Glomerular endothelial cell (primary cell): ENCODE measurements at places on chromosomes 5 and 9. TPM values are rescaled to one million over a fixed set of nuclear protein-coding genes. Genes with fewer than 3 reads are reported as not detected.

GRCh38 chr9:111001526-111001925 lies 36.7 kb downstream of the LPAR1 start:
- DNase-seq, result no peak

DNA sequence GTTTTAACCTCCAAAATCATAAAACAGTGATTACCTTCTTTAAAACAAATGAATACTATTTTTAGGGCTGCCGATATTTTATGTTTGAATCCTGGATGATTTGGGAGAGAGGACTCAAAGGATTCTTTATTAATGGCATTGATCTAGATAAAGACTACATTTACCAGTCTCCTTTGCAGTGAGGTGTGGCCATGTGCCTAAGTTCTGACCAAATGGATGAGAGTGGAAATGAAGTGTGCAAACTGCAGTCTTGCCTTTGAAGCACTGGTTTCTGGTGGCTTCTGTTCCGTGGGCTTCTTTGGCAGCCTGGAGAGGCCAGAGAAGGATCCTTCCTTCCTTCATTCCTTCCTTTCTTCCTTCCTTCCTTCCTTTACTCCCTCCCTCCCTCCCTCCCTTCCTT lies 24.3 kb upstream of the GDA start:
- no peak for DNase-seq

DNA sequence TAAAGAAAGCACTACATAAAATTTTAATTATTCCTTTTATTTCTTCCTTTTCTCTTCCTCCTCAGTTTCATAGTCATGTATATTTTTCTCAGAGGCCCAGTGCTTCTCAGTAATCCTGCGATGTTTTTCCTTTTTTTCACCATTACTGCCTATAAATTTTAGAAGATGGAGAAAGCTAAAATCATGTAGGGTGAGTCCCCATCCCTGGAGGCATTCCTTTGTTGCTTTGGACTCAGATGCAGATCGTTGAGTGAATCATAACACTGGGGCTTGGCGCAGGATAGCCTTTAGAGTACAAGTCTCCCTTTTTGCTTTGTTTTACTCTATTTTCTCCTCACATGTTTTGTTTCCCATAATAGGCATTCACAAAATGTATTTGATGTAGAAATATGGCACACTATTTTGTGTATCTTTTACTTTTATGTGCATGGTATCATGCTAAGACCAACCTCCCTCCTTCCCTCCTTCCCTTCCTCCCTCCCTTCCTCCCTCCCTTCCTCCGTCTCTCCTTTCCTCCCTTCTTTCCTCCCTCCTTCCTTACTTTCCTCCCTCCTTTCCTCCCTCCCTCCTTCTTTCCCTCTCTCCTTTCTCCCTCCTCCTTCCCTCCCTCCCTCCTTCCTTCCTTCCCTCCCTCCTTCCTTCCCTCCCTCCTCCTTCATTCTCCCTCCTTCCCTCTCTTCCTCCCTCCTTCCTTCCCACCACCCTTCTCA lies 72.4 kb downstream of the NUDT12 start:
- DNase-seq, result no peak

GRCh38 chr5:59923465-59923864 lies 29.9 kb upstream of the PDE4D start:
- no peak for DNase-seq

DNA sequence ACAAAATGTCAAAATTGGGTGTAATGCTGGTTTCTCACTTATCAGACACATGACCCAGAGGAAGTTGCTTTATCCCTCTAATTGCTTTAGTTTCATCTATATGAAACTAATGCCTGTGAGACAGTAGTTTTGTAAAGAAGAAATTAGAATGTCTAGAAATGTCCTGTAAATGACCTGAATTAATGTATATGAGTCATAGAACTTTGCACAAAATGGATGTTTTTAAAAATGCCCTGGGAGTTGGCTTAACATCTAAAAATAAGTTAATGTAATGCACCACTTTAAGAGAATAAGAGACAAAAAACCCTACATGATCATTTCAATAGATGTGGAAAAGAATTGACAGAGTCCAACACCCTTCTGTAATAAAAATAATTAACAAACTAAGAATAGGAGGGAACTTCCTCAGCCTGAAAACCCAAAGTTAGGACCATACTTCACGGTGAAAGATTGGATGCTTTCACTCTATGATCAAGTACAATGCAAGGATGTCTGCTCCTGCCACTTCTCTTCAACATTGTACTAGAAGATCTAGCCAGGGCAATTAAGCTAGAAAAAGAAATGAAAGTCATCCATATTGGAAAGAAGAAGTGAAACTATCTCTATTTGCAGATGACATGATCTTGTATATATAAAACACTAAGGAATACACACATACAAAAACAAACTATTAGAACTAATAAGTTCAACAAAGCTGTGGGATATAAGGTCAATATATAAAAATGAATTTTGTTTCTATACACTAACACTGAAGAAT lies 117.9 kb downstream of the MELK start:
- no peak for DNase-seq

DNA sequence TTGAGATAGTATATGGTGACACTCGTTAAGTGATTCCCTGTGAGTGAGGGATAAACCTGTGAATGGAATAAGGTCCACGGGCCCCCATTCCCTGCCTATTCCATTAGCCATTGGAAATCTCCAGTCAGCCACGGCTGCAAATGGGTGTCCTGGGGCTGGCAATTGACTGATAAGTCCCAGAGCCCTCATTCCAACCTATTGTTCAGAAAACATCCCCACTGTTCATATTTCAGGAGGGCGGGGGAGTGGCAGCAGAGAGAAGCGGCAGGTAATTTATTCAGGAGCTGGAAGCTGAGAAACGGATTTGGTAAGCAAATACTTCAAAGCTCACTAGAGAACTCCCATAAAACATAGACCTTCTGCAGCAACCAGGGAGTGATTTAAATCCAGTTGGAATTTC lies 42.0 kb downstream of the TMEM174 start:
- no peak for DNase-seq

GRCh38 chr5:17379100-17379951 lies 118.7 kb upstream of the TAF11L2 start:
- no peak for DNase-seq

DNA sequence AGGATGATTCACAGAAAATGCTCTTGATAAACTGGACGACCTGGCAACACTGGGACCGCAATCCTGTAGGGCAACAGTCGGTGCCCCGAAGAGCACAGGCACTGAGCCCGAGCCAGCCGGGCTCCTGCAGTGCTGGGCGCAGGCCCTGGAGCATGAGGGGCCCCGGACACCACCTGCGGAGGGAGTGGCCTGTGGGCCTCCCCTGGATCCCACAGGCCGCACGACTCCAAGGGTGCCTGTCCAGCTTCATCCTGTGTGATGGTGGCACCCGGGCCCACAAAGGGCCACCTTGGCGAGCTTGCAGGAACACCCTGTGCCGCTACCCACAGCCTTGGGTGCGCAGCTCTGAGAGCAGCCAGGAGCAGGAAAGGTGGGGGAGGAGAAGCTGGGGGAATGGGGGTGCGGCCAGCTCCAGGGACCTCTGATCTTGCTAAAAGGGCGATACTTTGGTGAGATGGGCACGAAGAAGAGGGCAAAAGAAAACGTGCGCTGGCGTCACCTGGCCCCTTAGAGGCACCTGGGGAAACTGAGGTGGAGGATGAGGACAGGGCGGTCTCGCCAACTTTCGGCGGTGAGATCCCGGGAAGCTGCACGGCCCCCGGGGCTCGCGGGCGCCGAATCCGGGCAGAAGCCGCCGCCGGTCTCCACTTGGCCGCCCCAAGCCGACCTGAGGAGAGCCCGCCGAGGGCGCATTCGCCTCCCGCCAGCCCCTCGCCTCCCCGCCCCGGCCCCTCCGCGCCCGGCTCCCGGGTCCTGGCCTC lies 722 bp downstream of the TBC1D9B start:
- no peak for DNase-seq

DNA sequence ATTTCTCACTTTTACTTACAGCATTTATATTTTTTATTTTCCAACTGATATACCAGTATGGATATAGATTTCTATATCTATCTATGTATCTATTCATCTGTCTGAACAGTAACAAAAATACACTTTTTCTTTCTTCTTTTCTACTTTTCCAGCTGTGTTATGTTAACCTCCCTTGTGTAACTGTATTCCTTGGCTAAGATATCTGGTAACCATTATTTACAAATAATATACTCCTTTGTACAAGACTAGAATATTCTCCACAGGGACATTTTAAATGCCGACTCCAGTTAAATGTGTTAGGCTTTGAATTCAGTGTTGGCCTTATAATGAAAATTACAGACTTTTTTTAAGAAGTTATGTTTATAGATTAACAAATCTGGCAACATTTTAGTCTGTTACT lies 168.7 kb downstream of the XRCC4 start:
- DNase-seq, result no peak

DNA sequence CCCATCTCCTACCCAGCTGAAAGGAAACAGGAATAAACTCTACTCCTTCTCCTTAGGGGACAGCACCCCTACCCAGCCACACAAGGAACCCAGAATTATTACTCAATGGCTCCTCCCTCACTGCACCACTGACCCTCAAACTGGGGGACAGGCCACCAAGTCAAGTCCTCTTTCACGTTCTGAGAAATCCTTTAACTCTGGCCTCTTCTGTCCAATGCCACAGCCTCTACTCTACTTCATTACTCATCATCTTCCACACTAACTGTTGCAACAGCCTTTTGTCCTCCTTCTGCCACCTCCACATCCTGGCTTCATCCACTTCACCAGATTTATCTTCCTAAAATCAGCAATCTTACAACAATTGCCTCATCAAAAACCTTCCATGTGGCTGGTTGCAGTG lies 6.8 kb downstream of the TTC39B start:
- DNase-seq, result no peak

DNA sequence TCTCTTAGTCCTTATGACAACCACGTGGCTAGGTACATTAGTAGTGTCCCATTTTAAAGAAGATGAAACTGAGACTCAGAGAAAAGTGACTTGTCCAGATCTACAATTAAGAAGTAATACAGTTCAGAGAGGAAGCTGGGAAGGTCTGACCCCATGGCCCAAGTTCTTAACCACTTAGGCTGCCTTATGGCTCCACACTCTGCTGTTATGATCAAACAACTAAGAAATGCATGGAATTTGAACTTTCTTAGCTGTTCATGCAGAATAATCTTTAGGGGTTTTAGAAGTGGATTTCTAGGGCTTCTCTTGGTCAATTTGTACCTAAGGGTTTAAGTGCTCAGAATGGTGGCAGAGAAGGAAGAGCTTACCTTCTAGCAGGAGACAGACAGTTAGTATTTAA lies 128.0 kb upstream of the MSX2 start:
- DNase-seq, result no peak

- DNase-seq, result no peak
Measured at GRCh38 chr9:90607701-90608516, 34.7 kb downstream of the DIRAS2 start.

DNA sequence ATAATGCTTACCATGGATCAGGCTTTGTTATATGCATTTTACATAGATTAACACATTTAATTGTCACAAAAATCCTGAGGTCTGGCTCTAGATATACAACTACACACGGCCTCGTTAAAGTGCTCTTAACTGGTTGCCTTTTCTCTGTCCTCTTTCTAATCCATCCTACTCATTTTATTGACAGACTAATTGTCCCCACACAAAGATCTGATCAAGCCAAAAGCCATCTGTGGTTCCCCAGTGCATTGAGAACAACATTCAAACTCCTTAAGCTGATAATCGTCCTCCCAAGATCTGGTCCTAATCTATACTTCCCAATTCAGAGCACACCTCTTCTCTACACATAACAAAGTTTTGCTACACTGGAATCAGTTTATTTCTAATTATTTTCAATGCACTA lies 23.9 kb upstream of the PPP2R2B start:
- no peak for DNase-seq

DNA sequence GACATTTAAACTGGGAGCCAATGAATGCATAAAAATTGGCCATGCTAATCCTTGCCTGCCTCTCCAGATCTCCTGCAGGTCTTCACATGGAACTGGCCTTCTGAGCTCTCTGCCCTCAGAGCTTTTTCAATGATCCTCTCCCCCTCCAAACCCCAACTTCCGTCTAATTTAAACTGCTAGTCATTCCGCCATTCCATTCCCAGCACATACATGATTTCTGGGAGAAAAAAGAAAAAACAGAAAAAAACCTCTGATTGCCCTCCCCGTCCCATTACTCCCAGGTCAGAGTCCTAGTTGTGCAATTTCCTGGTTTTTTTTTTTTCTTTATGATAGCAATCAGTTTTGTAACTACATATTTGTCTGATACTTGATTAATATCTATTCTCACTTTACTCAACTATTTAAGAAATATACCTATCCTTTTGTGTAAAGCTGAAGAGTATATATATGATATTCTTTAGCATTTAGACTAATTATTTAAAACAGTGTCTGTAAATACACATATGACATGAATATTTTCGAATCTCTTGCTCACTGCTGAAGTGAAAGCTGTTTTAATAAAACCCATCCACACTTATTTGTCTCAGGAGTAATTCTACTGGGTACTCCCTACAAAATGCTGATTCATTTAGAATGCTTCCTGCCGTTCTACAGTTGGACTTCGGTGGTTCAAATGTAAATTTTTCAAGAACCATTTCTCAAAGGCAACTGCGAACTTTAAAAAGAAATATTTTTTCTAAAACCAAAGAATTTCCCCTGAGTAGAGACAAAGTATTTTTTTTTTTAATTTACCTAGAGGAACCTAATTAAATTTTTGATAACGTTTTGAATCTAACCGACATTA lies 1.6 kb downstream of the HINT1 start:
- DNase-seq, result no peak

DNA sequence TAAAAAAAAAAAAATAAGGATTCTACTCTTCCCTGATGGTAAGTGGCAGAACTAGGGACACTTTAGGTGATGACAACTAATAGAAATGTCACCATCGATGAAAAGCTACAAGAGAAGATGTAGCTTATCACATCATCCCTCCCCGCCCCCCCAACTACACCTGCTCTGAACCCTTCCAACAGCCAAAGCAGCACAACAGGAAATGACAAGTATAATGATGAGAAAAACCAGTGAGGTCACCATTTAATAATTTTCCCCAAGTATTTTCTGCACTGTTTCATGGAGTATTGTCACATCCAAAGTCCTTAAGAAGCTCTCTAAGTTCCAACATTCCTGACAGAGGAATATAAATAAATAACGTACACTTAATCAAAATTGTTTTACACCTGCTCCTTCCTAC lies 221.4 kb downstream of the EFNA5 start:
- DNase-seq, result no peak

GRCh38 chr9:93593144-93593658 lies 16.8 kb downstream of the PHF2 start:
- DNase-seq, result no peak

C9orf153 gene
- not detected in 2 replicates for total RNA-seq

ZNF354C gene
- 3.1 and 4.6 TPM in 2 replicates for total RNA-seq

PCDHA7 gene
- 0.05 and 0.64 TPM in 2 replicates for total RNA-seq

SCAI gene
- 4.8 and 8.1 TPM in 2 replicates for total RNA-seq

PCDHB3 gene
- 0.23 and 0.58 TPM in 2 replicates for total RNA-seq

NSD1 gene
- total RNA-seq, result 26.4 and 40.0 TPM in 2 replicates

CCDC183 gene
- 0.41 and 0.48 TPM in 2 replicates for total RNA-seq

TLN1 gene
- total RNA-seq, result 347 and 424 TPM in 2 replicates
